Stimulated activated CD4-positive, alpha-beta T cell treated with anti-CD3 and anti-CD28 coated beads, Interleukin-1b, Interleukin-23, amount 100 ng/mL, for 1 hour (primary cell): ENCODE measurements at places on chromosomes 7 and 10.

DNA sequence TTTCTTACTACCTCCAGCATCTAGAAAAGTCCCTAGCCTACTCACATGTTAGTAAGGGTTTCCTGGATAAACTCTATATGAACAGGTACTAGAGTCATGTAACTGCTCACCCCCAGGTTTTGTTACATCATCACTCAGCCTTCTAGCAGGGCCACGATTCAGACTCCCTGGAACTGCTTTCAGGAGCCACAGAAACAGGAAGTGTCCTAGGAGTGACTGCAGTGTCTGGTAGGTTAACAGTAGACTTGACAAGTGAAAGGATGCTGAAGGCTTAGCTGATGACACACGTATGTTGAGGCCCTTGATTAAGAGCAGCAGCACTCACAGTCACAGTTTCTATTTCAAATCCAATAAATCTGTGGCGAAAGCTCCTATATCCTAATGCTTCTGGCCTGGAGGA, 101.2 kb downstream of the DNMBP start:
- DNase-seq: no peak

DNA sequence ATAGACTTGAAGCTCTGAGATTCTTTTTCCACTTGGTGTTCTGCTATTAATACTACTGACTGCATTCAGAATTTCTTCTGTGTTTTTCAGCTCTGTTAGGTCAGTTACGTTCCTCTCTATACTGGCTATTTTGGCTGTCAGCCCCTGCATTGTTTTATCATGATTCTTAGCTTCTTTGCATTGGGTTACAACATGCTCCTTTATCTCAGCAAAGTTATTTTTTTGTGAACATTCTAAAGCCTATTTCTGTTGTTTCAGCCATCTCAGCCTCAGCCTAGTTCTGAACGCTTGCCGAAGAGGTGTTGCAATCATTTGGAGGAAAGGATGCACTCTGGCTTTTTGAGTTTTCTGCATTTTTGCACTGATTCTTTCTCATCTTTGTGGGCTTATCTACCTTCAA, 201.5 kb upstream of the GNAI1 start:
- no peak for DNase-seq

DNA sequence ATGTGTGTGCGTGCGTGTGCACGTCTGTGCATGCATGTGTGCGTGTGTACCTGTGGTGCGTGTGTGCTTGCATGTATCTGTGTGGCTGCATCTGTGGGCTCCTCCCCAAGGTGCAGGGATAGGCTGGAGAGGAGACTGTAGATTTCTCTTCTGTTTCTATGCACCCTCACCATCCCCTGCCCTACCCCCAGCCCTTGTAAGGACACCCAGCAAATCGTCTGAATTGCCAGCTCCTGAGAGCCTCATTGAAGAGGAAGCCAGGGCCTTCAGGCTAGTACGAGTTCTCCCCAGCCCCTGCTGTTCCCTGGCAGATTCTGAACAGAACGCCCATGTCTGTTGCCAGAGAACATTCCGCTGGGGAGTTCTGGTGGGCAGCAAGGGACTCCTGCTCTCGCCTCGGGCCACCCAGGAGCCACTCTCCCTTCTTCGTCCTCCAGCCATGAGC, 17.0 kb upstream of the TRIM8 start:
- DNase-seq: no peak

DNA sequence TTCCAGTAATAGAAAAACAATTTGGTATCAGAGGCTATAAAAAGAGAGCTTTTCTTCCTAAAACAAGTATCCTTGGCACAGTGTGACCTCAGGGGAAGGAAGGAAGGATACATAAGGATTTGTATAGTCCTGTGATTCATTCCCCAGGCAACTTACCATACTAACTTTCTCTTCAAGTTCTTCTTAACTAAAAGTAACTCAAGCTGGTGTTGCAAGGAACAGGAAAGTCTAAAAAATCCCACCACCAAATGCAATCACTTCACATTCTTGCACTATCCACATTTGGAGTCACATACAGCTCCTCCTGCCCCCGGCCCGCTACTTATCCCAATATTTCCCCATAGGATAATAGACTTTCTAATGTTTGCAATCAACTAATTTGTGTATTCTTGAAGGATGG, 84.8 kb downstream of the PRKAG2 start:
- DNase-seq: no peak

DNA sequence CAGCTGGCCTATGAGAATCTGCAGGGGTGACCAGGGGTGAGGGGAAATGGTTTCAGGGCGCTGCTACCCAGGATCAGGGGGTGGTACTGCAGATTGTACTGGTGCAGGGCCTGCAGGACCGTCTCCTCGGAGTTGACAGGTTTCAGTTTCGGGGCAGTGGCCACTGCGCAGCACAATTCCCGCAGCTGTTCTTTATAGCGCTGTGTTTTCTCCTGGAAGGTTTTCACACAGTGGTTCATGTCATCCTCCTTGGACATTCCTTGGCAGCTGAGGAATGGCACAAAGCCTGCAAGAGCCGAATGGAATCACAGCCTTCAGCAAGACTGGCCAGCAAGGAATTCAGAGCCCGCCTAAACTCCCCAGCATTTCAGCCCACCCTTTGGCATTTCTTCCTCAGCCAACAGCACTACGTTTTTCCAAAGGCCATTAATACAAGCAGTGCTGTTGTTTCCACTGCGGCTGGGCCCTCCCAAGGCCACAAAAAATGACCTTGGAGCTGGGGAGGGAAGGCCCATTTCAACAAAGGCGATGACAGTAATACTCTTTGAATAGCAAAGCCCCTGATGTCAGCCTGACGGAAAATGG, 44.9 kb downstream of the PNLIPRP2 start:
- no peak for DNase-seq

GRCh38 chr7:77338260-77338659, 77.9 kb downstream of the GSAP start:
- DNase-seq: no peak

DNA sequence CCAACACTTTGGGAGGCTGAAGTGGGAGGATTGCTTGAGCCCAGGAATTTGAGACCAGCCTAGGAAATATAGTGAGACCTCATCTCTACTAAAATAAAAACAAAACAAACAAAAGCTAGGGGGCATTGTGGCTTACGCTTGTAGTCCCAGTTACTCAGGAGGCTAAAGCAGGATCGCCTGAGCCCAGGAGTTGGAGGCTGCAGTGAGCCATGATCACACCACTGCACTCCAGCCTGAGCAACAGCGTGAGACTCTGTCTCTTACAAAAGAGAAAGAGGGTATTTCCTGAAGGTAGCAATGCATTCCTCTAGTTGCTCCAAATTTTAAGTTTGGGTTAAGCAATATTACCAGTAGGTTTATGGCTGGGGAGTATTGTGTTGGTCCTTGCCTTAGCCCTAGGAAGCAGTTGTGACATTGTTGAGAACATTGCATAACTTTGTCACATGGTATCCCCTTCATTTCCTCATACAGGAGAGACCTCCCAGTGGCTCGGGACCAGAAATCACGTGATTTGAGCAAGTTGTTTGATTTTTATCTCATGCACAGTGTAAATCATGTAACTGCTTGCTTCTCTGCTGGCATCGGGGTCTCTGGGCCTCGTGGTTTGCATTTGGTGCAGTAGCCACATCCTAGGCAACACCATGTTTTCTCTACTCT, 23.3 kb upstream of the SMARCD3 start:
- DNase-seq: no peak

- DNase-seq: no peak
Observed at GRCh38 chr7:103598326-103598905, 152.4 kb upstream of the SLC26A5 start.

GRCh38 chr7:52876402-52876801, 159.0 kb upstream of the POM121L12 start:
- no peak for DNase-seq
